ENCODE measurements at places on chromosomes 11 and 22. TPM values are rescaled to one million over a fixed set of nuclear protein-coding genes. Genes with fewer than 3 reads are reported as not detected.

GALNT18 gene
- total RNA-seq = 26.4 TPM

HIC2 gene
- 2.3 TPM for total RNA-seq

RAB36 gene
- total RNA-seq = 0.73 TPM

LRRC56 gene
- 0.73 TPM for total RNA-seq

KRTAP5-11 gene
- not detected for total RNA-seq

BIRC3 gene
- 10.7 TPM for total RNA-seq

HORMAD2 gene
- not detected for total RNA-seq

MEI1 gene
- 2.2 TPM for total RNA-seq

EHD1 gene
- 84.5 TPM for total RNA-seq

MLC1 gene
- not detected for total RNA-seq

MAP6 gene
- total RNA-seq = 0.30 TPM

VWCE gene
- total RNA-seq = 8.7 TPM

CCDC188 gene
- 8.3 TPM for total RNA-seq

TLCD5 gene
- 7.7 TPM for total RNA-seq

CACNA1I gene
- total RNA-seq = not detected

P2RX3 gene
- not detected for total RNA-seq

CYTH4 gene
- total RNA-seq = 0.40 TPM

FGF3 gene
- not detected for total RNA-seq

LARGE1 gene
- total RNA-seq = 4.5 TPM

FOLR3 gene
- total RNA-seq = not detected

RFPL3 gene
- not detected for total RNA-seq

MYOD1 gene
- total RNA-seq = not detected

SPON1 gene
- 0.13 TPM for total RNA-seq

TP53I11 gene
- 33.1 TPM for total RNA-seq

DPAGT1 gene
- 31.6 TPM for total RNA-seq

P2RY2 gene
- 15.2 TPM for total RNA-seq

OR51E2 gene
- total RNA-seq = not detected

VPREB1 gene
- total RNA-seq = not detected

KCNJ1 gene
- not detected for total RNA-seq

TOM1 gene
- total RNA-seq = 32.4 TPM

CCDC116 gene
- total RNA-seq = 0.07 TPM

GVQW3 gene
- not detected for total RNA-seq

SCGB2A2 gene
- total RNA-seq = not detected

CHRM1 gene
- total RNA-seq = not detected

SLC22A8 gene
- not detected for total RNA-seq

FIBIN gene
- not detected for total RNA-seq

OR56A1 gene
- not detected for total RNA-seq

NCR3LG1 gene
- 5.0 TPM for total RNA-seq

KCNQ1OT1 gene
- total RNA-seq = 0.10 TPM

RFPL1 gene
- total RNA-seq = not detected

HSPB2 gene
- not detected for total RNA-seq

MMP7 gene
- not detected for total RNA-seq

ANKK1 gene
- total RNA-seq = 0.05 TPM

OR5B2 gene
- total RNA-seq = not detected

SLC22A25 gene
- total RNA-seq = not detected

CCDC89 gene
- 0.10 TPM for total RNA-seq

Data from mammary microvascular endothelial cell (primary cell).